ENCODE measurements at places on chromosomes 5 and 9.

GRCh38 chr9:111961575-111961974 lies 65.0 kb downstream of the UGCG start:
- no peak for DNase-seq

GRCh38 chr5:132103969-132104391 lies 30.4 kb downstream of the CSF2 start:
- peak; percentile 88 for DNase-seq

- DNase-seq = no peak
These were observed 180.0 kb downstream of the FGF18 start for GRCh38 chr5:171599411-171599810.

GRCh38 chr9:134491196-134491835 lies 150.3 kb upstream of the COL5A1 start:
- no peak for DNase-seq

- no peak for DNase-seq
These were observed 566.2 kb downstream of the BNC2 start for GRCh38 chr9:16304301-16304700.

DNA sequence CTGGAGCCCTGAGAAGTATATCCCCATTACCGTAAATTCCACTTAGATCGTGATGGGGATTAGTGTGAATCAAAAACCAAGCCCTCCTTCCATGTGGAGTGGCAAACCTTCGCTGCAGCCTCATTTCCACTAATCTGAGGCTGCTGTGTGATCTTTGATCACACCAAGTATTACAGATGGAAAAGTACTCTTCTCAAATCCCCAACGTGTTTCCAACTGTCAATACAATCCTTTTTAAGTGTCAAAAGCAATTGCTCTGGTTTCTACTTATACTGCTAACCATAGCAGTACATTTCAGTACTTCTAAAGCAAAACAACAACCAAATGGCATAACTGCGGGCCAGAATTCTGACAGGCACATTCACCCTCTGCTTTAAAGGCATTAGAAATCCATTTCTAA lies 307.7 kb upstream of the ADAMTS16 start:
- no peak for DNase-seq

DNA sequence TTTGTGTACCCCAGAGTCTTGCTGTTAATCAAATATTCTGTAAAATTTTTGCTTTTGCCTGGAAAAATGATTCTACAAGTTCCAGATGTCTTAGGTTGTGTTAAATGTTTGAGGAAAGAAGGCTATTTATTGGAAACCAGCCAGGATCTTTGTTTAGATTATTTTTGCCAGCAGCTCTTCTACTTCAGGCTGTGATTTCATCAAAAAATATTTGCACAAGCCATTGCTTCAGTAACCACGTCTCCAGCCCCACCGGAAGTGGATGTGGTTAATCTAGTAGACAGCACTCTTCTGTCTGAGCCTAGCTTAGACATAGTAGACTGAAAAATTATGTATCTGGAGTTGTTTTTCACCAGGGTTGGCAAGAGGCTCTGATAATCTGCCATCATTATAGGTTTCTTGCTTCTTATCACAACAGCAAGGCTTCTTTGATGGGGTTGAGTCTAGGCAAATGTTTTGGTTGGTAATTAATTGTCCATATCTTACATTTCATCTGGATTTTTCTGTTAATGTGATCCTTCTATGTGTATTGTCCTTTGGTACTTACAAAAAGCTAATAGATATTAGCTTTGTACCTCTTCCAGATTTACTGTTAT lies 17.1 kb downstream of the KCTD16 start:
- no peak for DNase-seq

DNA sequence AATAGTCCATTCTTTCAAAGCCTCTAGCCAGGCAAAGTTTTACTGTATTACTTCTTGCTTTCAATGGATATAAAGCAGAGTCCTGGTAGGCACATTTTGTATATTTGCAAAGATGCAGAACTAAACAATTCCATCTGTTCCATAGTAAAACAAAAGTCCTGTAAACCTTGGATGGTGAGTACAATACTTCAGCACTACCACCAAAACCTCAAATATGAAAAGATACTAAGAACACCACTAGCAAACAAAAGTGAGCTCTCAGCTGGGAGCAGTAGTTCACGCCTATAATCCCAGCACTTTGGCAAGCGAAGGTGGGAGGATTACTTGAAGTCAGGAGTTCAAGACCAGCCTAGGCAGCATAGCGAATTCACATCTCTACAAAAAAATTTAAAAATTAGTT lies 195.0 kb downstream of the MSX2 start:
- no peak for DNase-seq

- DNase-seq = peak; percentile 67
These were observed 7.2 kb upstream of the PSD2 start for GRCh38 chr5:139788294-139788910.

GRCh38 chr5:1489754-1490153 lies 34.0 kb downstream of the LPCAT1 start:
- DNase-seq = no peak

DNA sequence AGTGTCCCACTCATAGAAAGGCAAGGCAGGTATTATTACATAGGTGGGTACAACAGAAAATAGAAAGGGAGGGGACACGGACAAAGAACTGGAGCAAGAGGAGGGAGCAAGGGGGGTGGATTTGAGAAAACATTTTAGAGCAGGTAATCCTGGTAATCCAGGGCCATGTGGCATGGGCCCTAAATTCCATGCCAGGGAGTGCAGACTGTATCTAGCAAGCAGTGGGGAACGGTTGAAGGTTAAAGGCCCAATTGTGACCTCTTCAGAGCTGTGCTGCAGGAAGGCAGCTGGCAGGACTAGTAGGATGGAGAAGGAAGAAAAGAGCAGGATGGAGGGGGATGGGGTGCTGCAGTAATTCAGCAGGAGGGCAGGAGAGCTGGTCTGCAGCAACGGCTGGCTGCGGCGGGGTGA lies 75.2 kb downstream of the PDE6A start:
- no peak for DNase-seq

- peak; percentile 98 for DNase-seq
These were observed 57.9 kb downstream of the DIAPH1 start for GRCh38 chr5:141560725-141561483.

GRCh38 chr9:130895038-130895437 lies 1.6 kb downstream of the QRFP start:
- DNase-seq = no peak

- DNase-seq = no peak
These were observed 188.5 kb downstream of the DAB2IP start for GRCh38 chr9:121839726-121840500.

GRCh38 chr5:177234841-177235240 lies 68.7 kb downstream of the RAB24 start:
- no peak for DNase-seq

GRCh38 chr5:152349683-152350526 lies 55.2 kb downstream of the NMUR2 start:
- peak; percentile 79 for DNase-seq

GRCh38 chr9:93177676-93178075 lies 6.3 kb upstream of the WNK2 start:
- no peak for DNase-seq

- peak; percentile 46 for DNase-seq
These were observed 6.8 kb upstream of the PRUNE2 start for GRCh38 chr9:76912636-76913275.

GRCh38 chr5:42720251-42720650 lies 36.4 kb upstream of the CCDC152 start:
- DNase-seq = no peak

DNA sequence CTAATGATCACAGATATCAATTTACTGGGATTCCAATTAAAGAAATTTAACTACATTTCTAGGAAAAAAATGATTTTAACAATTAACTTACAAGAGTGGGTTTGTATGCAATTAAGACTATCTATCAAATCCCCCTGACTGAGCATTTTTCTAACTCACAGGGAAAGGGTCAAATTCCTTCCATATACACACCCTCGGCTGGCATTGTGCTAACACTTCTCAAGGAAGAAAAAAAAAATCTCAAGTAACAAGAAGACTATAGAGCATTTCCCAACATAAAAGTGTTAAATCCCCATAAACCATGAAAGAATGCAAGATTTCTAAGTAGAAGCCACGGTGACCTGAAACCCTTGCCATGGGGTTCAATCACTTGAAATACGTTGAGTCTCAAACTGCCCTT lies 368.8 kb downstream of the GLIS3 start:
- peak; percentile 56 for DNase-seq

DNA sequence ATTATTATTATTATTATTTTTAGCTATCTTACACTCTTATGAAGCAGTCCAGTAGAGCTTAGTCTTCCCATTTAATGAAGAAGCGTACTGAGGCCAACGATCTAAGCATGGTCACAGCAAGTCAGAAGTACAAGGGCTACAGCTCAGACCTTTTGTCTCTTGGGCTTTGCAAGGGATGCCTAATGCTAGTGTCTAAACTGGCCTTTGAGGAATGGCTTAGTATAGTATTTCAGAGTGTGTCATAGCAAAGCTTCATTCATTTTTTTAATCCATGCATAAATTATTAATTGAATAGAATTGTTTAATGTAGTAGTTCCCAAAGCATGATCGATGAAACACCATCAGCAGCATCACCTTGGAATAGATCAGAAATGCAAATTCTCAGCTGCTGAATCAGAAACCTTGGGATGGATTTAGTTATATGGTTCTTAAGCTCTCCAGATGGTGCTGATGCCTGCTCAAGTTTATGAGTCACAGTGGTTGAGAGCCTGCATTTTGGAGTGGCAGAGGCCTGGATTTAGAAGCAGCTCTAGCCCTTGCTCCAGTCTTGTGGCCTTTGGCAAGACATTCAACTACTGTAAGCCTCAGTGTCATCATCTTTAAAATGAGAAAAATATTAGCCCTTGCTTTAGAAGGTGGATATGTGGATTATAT lies 6.1 kb downstream of the IL12B start:
- no peak for DNase-seq

DNA sequence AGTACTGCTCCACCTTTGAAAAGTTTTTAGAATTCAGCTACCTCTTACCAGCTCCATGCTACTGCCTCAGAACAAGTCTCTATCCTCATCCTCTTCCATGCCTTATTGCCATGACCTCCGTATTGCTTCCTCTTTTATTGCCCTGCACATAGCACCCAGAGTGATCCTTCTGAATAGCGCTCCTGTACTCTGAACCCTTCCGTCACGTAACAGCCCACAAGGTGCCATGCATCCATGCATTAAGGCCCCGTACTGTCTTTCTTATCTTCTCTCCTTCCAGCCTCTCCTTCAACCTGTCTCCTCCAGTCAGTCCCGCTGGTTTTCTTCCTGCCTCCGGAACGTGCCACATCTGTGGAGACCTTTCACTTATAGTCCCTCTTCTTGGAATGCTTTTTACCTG lies 273.3 kb upstream of the SEMA6A start:
- DNase-seq = no peak

- DNase-seq = no peak
These were observed 842 bp downstream of the MUSK start for GRCh38 chr9:110669433-110669832.

DNA sequence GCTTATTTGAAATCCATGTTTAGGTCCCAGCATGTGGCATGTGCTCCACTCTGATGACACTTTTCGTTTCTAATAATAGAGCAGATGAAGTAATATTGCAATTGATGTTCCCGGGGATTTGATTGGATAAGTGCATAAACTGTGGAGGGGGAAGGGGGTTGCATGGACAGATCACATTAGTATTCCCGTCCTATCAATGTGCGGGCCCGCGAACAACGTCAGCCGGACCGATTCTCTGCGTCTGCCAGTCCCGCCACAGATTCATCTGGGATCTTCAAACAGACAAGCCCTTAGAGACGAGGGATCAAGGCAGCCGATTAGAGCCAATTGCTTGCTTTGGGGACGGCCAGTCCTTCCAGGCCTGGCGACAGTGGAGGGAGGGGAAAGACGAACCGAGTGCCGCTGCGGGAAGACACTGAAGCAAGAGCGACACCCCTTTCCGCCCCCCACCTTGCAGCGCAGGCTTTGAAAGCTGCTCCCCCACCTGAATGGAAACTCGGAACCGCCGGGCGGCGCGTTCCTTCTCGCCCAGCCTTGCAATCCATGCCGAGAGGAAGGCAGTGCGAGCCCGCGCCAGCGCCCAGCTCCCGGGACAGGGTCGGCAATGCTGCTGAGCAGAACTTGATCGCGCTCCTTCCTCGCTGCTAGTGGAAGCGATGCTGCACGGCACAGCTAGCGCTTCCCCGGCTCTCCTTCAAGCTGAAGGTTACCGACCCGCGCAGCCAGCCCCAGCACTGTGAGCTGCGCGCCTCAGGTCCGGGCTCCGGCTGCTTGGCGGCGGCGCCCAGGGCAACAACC lies at the start of gene RGS7BP:
TSS of gene RGS7BP (plus strand) at position 247 of the 798 bp plus-strand sequence. CDS start 610 bp downstream, outside the sequence.
- DNase-seq = peak; percentile 92

- DNase-seq = no peak
These were observed 617.9 kb upstream of the CTNND2 start for GRCh38 chr5:12522116-12522515.

DNA sequence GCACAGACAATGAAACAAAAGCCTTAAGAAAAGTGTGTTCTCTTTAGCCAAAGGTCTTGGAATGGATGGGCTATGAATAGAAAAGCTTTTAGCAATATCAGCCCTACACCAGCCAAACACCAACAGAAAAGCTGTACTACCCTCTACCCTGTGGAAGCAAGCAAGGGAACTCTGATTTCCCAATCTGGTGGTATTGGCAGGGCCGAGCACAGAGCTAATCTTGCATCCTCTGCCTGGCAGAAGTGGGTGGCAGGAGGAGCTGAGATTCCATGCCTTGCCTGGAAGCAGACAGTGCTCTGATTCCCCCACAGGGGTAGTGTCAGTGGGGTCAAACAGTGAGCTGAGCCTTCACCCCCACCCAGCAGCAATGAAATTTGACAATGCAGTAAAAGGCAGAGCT lies 29.6 kb upstream of the ZNF782 start:
- no peak for DNase-seq

GRCh38 chr9:75930730-75931321 lies 40.4 kb downstream of the PCSK5 start:
- no peak for DNase-seq

- no peak for DNase-seq
These were observed 47.3 kb downstream of the CD180 start for GRCh38 chr5:67149057-67149950.
